ENCODE measurements at places on chromosomes 12 and 14.

DNA sequence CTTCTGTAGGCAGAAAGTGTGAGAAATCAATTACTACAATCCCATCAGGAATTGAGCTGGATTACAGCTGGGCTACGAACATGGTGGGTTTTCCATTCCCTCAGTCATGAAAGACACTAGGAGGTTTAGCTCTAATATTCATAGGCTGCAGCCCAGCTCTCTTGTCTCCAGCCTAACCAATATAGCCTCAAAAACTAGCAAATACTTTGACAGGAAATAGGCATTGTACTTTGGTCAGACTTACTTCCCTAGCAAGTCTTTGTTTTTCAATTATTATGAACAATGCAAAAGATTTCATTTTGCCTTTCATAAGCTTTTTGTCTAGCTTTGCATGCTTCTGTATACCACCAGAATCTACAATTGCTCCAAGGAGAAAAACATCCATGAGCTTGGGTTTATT lies 296.2 kb downstream of the GPHN start:
- DNase-seq, result no peak

GRCh38 chr14:93538413-93538812 lies 107.7 kb downstream of the UNC79 start:
- DNase-seq, result no peak

DNA sequence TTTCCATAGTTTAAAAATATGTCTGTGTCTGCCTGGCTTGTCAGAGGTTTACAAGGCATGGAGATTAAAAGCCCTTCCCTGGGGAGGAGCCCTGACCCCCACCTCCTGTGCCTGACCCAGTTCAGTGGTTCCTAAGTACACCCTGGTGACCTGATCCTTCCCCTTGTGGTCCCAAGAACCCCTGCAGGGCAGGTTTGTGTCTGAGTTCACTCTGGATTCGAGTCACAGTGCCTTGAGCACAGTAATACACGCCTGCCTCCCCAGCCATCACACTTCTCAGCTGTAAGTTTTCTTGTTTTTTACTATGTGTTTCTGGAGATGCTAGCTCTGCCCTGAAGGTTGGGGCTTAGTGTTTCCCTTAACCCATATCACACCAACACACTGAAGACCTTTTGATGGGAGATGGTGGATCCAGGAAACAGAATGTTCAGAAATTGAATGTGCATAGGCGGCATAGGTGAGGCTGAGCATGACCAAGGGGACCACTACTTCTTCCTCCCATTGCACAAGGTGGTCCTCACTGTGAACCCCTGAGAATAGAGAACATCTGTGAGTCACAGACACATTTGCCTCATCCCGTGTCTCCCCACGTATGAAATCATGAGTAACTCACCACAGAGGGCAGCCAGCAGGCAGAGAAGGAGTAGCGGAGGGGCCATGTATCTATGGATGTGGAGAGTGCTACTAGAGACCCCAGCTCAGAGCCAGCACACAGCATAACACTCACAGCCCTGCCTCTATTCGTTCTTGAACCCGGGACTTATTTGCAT lies 962.9 kb downstream of the TMEM121 start:
- no peak for DNase-seq

- DNase-seq, result no peak
Measured at GRCh38 chr12:108825201-108825950, 32.0 kb downstream of the SSH1 start.

- DNase-seq, result no peak
Measured at GRCh38 chr12:85949253-85949652, 75.2 kb downstream of the NTS start.

GRCh38 chr12:5581616-5582015 lies 149.7 kb downstream of the NTF3 start:
- DNase-seq, result no peak

GRCh38 chr14:100376751-100377171 lies 53.6 kb downstream of the SLC25A47 start:
- no peak for DNase-seq

DNA sequence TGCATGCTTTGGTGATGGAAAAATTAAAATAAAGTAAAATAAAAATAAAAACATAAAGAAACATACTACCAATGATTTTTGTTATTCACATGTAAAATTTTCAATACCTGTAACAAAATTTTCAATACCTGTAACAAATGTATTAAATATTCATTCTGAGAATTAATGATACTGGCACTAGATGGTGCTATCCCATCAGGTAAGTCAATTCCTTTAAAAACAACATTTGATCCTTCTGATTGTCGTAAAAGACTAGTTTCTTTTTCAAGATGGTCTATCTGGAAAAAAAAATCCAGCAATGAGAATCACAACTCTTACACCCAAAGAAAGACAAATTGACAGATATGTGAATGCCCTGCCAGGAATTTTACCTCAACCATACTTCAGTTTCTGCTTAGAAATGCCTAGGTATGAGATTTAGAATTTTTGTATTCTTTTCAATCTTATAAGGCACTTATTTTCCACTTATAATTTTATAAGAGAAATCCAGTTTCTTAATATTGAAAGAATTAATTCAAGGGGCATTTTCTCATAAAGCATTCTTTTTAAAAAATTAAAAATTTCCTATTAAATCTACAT lies 30.7 kb downstream of the CEP290 start:
- DNase-seq, result no peak

GRCh38 chr12:19382563-19382962 lies 56.7 kb upstream of the AEBP2 start:
- no peak for DNase-seq

GRCh38 chr14:89444044-89444443 lies 27.0 kb upstream of the FOXN3 start:
- peak; percentile 35 for DNase-seq

GRCh38 chr12:1350055-1350933 lies 244.1 kb downstream of the FBXL14 start:
- DNase-seq, result no peak

Measured in activated CD4-positive, alpha-beta T cell treated with anti-CD3 and anti-CD28 coated beads, Interleukin-2, amount 50 U/mL, for 4 hours (primary cell).